Spleen (tissue), 13 donors: ENCODE measurements at places on chromosomes 1 and 21. TPM values are rescaled to one million over a fixed set of nuclear protein-coding genes. Genes with fewer than 3 reads are reported as not detected.

FAM72A gene
- 3.9 TPM for total RNA-seq

TMEM81 gene
- 2.6 TPM for total RNA-seq

SELENBP1 gene
- 101 TPM for total RNA-seq

OR2L8 gene
- 2.8 TPM for total RNA-seq

KCNA3 gene
- total RNA-seq, result 20.4 TPM

AUNIP gene
- total RNA-seq, result 0.65 TPM

EXOSC10 gene
- 48.2 TPM for total RNA-seq

EPHB2 gene
- total RNA-seq, result 9.3 TPM

HEYL gene
- total RNA-seq, result 9.9 TPM

LIN28A gene
- not detected for total RNA-seq

CYP2J2 gene
- total RNA-seq, result not detected
